H1 (cell line): ENCODE measurements at places on chromosomes 13 and 19.

DNA sequence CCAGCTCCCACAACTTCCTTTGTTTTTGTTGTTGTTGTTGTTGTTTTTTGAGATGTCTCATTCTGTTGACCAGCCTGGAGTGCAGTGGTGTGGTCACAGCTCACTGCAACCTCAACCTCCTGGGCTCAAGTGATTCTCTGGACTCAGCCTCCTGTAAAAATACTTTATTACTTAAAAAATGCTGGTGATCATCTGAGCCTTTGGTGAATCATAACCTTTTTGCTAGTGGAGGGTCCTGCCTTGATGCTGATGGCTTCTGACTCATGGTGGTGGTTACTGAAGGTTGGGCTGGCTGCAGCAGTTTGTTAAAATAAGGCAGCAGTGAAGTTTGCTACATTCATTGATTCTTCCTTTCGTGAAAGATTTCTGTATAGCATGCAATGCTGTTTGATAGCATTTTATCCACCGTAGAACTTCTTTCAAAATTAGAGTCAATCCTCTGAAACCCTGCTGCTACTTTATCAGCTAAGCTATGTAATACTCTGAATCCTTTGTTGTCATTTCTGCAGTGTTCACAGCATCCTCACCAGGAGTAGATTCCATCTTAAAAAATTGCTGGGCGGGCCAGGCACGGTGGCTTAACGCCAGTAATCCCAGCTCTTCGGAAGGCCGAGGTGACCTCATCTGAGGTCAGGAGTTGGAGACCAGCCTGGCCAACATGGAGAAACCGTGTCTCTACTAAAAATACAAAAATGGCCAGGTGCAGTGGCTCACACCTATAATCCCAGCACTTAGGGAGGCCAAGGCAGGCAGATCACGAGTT, 18.0 kb downstream of the ARHGAP35 start:
- DNase-seq: no peak

GRCh38 chr19:48498595-48499311, 12.9 kb downstream of the LMTK3 start:
- no peak for DNase-seq

- DNase-seq: no peak
Measured at GRCh38 chr19:44635581-44636438, 7.9 kb upstream of the PVR start.

GRCh38 chr19:33432446-33433170, 59.1 kb downstream of the CEBPG start:
- DNase-seq: no peak

GRCh38 chr19:20503476-20503875, 62.1 kb downstream of the ZNF737 start:
- DNase-seq: no peak
